Suppressor macrophage treated with lipopolysaccharide for 4 hours (primary cell): ENCODE measurements at places on chromosomes 1 and 21.

DNA sequence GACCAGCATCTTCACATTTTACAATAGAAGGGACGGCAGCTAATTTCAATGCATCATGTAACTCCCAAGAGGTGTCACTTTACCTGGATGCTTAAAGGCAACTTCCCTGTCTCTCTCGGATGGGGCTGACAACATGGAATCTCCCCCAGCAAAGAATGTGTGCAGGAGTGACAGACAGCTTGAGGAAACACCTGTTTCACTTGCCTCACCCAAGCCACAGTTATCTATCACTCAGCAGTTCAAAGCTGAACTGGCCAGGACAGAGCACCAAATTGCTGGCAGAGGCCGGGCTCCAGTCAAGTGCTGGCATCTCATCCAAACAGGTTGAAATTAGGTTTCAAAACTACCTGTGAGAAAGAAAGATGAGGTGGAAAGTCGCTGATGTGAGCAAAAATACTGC lies 538.0 kb upstream of the PLXNA2 start:
- no peak for DNase-seq

DNA sequence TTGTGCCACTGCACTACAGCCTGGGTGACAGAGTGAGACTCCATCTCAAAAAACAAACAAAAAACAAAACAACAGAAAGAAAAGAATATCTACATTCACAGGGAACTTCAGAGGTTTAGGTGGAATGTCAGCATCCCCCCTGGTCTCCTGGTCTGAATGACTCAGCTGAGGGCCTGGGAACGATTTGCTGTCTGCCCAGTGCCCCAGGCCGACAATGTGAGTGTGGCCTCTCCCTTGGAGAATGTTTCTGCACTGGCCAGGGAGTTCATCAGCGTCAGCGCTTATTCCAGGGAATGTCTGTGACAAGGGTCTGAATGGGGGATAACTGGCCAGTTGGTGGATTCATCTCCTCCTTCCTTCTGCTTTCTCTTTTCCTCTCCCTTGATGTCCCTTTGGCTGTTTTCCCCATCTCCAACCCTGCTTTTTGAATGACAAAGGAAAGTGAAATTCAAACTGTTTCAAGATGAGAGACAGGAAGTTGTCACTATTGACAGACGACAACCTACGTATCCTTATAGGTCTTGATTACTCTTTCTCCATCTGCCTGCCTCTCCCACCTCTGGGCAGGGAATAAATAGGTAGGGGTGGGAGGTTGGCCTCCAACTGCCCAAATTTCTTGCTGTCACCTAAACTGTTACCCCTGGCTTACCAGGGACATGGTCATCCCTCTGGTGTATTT lies 213.1 kb downstream of the HHAT start:
- DNase-seq, result no peak

DNA sequence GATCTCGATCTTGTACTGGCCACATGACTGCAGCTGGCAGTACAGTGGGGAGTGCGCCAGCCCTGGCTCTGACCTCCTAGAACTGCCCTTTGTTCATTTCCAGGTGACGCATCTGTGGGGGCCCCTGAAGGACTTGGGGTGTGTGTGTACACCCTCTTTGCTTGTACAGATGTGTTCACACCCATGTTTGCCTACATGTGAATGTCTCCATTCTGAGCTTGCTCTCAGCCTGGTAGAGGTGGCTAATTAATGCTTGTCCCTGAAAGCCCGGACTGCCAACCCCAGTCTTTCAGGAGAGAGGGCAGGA lies 19.8 kb downstream of the TNFRSF1B start:
- DNase-seq, result no peak

- peak; percentile 57 for DNase-seq
Observed at GRCh38 chr1:107739201-107739600, 225.8 kb downstream of the VAV3 start.

DNA sequence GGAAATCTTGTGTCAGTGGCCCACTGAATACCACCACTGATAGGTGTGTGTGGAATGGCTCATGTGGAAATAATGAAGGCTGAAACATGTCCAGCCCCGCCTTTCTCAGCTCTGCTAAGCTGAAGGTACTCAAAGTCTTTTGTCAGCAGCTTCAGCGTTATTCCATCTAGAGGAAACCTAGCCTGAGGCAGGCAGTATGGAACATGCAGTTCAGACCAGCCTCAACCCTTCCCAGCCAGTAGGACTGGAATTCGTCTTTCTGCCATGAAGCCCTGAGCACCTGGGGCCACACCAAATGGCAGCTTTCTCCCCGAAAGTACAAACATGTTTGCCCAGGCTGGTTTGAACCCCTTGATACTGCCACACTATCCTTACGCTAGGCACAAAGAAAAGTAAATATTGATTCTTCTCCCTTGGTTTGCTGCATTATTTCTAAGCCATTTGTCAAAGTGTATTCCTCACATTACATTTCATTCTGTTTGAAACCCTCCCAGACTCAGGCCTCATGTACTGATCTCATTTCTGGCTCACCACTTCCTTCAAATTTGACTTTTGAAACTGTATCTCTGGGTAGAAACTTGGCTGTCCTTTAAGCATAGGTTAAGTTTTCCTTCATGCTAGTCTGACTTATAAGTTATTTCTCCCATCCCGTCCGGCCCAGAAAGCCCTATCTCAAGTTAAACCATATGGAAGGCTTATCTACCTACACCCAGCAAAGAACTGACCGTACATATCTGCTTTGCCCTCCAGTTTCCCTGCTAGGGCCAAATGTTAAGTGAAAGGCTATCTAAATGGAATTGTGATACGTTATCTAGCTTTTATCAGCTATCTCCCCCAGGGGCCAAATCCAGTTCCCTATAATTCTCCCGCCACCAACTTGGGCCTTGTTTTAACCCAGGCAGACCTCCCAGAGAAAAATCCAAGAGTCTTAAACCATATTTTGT lies 45.7 kb upstream of the HOOK1 start:
- DNase-seq, result no peak

- DNase-seq, result no peak
Observed at GRCh38 chr1:244029124-244029523, 22.0 kb upstream of the ZBTB18 start.

- DNase-seq, result no peak
Observed at GRCh38 chr1:196690582-196690981, 38.7 kb downstream of the CFH start.

DNA sequence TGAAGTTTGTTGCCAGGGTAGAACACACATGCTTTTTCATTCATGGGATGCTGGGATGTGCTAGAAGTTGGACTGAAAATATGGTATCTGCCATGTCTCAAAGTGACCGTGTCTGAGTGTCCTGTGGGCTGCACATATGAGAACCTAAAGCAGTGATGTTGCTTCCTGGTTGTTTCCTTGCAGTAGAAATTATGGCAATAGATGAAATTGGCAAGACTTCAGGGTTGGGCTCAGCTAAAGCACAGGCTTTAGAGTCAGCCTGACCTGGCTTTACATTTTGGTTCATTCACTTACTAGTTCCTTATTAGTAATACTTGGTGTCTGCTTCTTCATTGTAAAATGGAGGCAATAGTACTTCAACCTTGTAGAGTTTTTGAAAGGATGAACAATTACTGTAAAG lies 2.2 kb downstream of the LAMC2 start:
- no peak for DNase-seq

DNA sequence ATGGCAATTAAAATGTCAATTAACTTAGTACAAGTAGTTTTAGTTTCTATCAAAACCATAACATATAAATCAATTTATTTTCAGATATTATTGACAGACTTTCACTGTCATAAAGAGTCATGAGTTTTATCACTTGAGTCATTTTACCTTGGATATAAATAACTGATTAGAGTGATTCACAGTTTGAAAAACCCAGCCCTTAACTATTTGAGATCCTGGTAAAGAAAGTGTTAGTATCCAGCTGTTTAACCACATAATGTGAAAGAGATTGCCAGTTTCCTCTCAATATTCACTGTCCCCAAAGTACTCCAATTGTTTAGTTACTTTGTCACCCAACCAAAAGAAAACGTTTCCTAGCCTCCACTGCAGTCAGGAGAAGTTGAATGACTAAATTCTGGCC lies 91.3 kb downstream of the UCHL5 start:
- DNase-seq, result no peak

GRCh38 chr1:40708750-40709099 lies 17.2 kb downstream of the NFYC start:
- no peak for DNase-seq

- DNase-seq, result no peak
Observed at GRCh38 chr1:72485801-72486200, 203.5 kb upstream of the NEGR1 start.

GRCh38 chr1:228064741-228065542 lies 17.6 kb upstream of the ARF1 start:
- no peak for DNase-seq

GRCh38 chr1:43538143-43538487 lies 7.4 kb downstream of the PTPRF start:
- no peak for DNase-seq

DNA sequence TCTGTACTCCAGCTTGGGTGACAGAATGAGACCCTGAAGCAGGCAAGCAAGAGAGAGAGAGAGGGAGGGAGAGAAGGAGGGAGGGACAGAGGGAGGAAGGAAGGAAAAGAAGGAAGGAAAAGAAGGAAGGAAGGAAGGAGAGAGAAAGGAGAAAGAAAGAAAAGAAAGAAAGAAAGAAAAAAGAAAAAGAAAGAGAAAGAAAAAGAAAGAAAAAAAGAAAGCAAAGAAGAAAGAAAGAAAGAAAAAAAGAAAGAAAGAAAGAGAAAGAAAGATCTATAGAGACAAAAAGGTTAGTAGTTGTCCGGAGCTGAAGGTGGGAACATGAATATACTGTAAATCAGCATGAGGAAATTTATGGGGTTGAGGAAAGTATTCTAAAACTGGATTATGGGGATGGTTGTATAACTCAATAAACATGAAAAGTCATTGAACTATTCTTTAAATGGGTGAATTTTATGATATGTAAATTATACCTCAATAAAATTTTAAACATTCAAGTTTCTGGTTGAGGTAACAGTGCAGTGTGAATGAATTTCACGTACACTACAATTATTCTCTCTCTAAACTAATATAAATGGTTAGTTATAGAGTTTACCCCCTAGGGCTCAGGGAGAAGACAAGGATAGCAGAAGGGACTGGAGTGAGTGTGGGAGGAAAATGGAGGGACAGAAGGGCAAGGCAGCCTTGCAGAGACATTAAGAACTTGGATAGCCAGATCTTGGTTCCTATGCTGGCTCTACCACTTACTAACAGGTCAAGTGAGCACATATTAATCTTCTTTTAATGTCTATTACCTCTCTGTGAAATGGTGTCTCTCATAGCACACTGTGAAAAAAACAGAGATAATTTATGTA lies 24.8 kb upstream of the SERTAD4 start:
- DNase-seq, result no peak

GRCh38 chr1:205048382-205048781 lies 5.4 kb downstream of the CNTN2 start:
- DNase-seq, result no peak

DNA sequence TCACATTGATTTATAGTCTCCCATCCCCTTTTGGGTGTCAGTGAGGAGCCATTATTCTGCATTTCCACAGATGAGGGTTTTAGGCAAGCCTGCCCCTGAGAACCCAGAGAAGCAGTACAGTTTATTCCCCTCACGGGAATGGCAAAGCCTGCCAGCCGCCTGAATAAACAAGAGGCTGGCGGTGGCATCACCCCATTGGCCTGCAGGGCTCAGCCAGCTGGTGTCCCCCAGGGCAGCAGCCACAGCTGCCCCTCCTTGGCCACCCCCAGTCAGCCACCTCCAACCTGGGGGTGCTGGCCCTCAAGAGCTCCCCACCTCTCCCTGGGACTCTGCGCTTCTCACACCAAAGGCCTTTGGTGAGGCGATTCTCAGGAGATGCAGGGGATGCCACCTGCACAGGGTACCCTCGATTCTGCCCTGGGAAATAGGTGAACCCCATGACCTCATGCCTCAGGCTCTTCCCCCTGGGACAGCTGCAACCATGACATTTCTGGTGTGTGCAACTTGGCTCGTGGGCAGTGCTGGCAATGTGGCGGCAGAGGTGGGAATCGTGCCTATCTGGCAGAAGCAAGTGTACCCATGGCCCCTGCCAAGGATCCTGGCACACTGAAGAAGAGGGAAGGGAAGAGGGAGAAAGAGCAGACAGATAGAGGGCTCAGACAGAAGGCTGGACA lies 14.0 kb downstream of the OLFML2B start:
- DNase-seq, result no peak

DNA sequence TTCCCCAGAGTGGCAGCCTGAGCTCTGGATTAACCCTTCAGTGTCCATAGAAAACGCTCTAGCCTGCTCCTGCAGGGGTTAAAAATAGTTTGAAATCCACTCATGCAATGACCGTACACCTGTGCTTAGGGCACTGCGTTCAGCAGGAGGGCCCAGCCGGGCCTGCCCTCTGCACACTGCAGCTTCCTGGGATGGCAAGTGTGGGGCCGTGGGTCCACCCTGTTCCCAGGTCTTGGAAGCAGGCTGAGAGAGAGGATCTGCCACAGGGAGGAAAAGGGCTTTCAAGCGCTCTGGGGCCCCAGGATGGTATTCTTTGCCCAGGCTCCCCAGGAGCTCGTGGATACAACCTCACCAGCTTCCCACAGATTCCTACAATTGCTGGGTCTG lies 1.5 kb upstream of the S100B start:
- no peak for DNase-seq

DNA sequence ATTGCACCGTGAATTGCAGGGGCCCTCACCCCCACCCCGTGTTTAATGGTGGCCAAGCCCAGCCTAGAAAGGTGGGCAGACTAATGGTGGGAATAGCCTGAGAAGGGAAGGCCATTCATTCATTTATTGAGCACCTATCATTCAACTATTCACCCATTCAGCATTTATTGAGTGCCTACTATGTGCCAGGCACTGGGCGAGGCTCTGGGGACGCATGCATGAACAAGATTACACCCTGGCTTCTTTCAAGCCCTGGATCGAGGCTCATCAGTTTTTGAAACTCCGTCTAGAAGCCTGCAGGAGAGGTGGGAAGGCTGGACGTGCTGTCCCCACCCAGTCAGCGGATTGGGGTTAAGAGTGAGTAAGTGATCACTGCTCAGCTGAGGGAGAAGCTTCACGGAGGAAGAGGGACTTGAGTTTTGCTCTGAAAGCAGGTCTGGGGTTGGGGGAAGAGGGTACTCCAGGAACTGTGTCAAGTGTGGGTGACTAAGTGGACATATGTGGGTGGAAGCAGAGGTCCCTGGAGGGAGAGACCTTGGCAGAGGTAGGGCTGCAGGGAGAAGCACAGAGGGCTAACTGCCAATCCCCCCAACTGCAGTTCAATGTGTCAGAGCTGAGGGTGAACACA lies 35.6 kb downstream of the MEF2D start:
- no peak for DNase-seq

DNA sequence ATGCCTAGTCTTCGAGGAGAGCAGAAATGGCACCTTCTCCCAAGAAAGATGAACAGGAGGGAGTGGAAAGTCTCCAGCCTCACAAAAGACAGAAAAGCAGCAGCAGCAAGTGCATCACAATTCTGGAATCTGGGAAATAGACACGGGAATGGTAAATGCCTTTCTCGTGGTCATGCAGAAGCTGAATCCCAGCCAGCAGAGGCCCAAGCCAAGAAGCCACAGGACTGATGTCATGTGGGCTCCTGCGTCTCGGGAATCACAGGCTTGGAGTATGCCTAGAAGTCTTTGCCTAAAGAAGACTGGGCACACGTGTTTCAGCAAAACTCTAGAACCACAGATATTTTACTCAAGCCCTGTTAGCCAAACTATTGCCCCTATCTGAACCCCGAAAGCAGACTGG lies 260.3 kb upstream of the PLD5 start:
- DNase-seq, result no peak
